ENCODE measurements at places on chromosomes 2 and 18.

- DNase-seq, result no peak
Measured at GRCh38 chr2:5898667-5899066, 206.5 kb downstream of the SOX11 start.

DNA sequence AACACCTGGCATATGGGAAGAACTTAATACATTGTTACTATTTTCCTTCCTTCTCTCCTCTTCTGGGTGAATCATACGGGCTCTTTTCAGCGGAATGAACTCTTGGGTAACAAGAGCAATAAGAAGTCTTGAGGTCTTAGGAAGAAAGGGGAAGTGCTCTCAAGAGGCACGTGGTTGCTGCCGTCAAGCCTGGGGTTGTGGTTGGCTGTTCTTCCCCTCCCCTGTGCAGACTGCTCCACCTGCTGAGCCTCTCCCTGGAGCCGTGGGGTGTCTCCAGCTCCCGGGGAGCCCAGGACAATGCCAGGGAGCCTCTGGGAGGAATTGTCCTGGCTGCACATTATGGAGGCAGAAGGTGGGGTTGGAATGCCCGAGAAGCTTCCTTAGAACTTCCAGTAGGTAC is 19.4 kb downstream of the TOGARAM2 start:
- no peak for DNase-seq

DNA sequence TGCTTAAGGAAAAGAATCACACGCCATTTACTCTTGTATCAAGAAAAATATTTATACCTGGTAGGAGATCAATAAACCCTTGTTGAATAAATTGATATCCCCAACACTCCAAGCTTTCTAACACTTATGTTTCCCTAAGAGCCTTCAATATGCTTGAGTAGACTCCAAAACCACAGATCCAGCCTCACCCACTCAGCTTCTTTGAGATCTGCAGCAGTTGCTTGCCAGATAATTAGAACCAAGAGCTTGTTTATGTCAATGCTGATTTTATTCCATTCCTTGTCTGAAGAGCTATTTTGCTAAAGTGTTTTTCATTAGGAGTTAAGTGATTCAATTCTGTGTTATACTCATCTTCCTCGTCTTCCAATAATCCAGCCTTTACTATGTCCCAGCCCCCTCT is 26.3 kb upstream of the CRIM1 start:
- DNase-seq, result no peak

DNA sequence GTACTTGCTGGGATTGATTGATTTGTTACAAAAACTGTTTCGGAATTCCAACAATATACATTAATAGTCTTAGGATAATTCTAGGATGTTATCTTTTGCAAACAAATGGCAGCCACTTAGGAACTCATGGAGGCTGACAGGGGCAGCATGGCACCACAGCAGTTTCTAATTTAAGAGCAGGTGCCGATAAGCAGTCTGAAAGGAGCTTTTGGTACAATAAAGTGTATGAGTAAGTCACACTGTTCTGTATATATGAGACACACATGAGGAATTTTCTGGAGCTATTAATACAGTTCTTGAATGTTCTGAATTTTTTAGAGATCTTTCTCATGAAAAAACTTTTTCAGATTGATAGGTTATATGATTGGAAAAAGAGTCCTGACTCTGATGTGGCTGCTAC is 52.2 kb downstream of the EIF5B start:
- no peak for DNase-seq

GRCh38 chr2:54716375-54716774 is 7.1 kb upstream of the EML6 start:
- no peak for DNase-seq

DNA sequence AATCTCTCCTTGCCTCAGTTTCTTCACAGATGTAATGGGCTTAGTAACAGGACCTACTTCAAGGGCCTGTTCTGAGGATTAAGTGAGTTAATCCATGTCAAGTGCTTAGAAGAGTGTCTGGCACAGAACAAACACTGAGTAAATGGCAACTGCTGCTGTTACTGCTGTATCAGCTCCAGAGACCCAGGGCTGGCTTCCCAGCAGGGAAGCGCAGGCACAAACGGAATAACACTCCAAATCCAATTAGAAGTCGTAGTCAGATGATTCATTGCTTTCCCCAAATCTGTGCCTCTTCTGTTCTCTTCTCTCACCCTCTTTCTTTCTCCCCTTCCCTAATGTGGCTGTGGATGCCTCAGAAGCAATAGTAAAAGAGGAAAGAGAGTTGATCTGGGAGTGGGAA is 101.1 kb upstream of the FZD7 start:
- DNase-seq, result no peak

GRCh38 chr2:235054475-235054874 is 102.7 kb downstream of the SH3BP4 start:
- no peak for DNase-seq

GRCh38 chr2:114614592-114614991 is 172.2 kb downstream of the DPP10 start:
- no peak for DNase-seq

- DNase-seq, result peak; percentile 68
Measured at GRCh38 chr2:15730545-15731212, 139.0 kb downstream of the DDX1 start.

- DNase-seq, result no peak
Measured at GRCh38 chr18:11033503-11033902, 115.9 kb downstream of the PIEZO2 start.

GRCh38 chr2:235640926-235641723 is 147.3 kb downstream of the AGAP1 start:
- no peak for DNase-seq
